ENCODE measurements at places on chromosomes 11 and 22. TPM values are rescaled to one million over a fixed set of nuclear protein-coding genes. Genes with fewer than 3 reads are reported as not detected.
A peak's percentile ranks its signal among the peaks of the same experiment; 100 is the strongest.

DNA sequence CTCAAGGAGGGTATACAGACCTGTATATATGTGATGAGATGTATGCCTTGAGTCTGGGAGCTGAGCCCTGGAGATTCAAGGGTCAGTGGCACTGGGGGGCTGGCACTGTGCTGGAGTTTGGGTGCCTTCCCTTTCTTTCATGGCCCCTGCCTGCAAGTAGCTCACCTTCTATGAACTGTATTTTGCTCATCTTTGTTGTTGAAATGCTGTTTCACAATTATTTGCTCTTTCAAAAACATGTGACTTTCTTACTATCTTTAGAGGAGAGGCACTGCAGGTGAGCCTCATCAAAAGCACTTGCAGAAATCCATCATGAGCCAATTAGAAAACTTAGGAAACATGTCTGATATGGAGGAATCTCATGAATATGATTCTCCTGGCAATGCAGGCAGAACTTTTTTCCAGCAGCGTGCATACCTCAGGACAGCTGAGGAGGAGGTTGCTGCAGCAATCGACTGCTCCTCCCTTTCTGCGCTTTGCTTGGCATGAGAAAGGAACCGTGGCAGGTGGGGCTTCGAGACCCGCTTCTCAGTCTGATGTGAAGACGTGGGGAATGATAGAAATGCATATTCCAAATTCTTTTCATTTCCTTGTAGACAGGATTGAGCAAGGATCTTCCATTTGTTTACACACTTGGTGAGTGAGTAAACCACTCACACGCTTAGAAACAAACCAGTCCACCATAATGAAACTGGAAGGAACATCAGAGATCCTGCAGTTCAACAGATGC is 178.4 kb upstream of the E2F8 start:
- no peaks in the 10 kb centered on the region for H3K4me1 ChIP-seq
- H3K4me3 ChIP-seq: no peak overlapping the region
- no peak overlapping the region for H3K27ac ChIP-seq
- H3K27me3 ChIP-seq: no peaks in the 10 kb centered on the region
- DNase-seq: no peak

GRCh38 chr11:24598641-24599040 is 101.8 kb downstream of the LUZP2 start:
- no peak overlapping the region for H3K27ac ChIP-seq
- H3K4me3 ChIP-seq: no peak overlapping the region
- no peaks in the 10 kb centered on the region for H3K4me1 ChIP-seq
- no peaks in the 10 kb centered on the region for H3K27me3 ChIP-seq
- no peaks in the 10 kb centered on the region for H3K36me3 ChIP-seq

- peaks cover 4% of the 10 kb centered on the region for H3K36me3 ChIP-seq
- no peaks in the 10 kb centered on the region for H3K4me1 ChIP-seq
- no peak overlapping the region for H3K4me3 ChIP-seq
- no peak overlapping the region for H3K27ac ChIP-seq
These were observed 115.3 kb upstream of the SESN3 start for GRCh38 chr11:95346265-95346664.

- peaks cover 5% of the 10 kb centered on the region for H3K4me1 ChIP-seq
- DNase-seq: no peak
- no peaks in the 10 kb centered on the region for H3K27me3 ChIP-seq
- no peak overlapping the region for H3K4me3 ChIP-seq
- peaks cover 82% of the 10 kb centered on the region for H3K36me3 ChIP-seq
These were observed 18.8 kb upstream of the ST3GAL4 start for GRCh38 chr11:126336671-126337101.

DNA sequence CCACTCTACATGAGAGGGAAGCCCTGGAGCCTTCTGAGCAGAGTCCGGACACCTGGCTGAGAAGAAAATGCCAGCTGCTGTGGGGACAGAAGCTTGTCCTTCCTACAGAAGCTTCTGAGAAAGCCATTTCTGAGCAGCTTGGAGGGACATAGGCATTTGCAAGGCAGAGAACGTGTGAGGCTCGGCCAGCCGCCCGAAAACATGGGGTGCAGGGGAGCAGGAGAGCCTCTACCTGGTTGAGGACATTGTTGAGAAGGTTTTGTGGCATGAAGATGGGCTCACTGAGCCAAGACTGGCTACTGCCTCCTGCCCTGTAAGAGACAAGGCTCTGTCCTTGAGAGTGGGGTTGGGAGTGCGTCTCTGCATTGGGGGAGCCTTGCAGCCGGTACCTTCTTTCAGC is 25.3 kb downstream of the SAMM50 start:
- no peaks in the 10 kb centered on the region for H3K27me3 ChIP-seq
- DNase-seq: no peak
- H3K4me3 ChIP-seq: no peak overlapping the region

DNA sequence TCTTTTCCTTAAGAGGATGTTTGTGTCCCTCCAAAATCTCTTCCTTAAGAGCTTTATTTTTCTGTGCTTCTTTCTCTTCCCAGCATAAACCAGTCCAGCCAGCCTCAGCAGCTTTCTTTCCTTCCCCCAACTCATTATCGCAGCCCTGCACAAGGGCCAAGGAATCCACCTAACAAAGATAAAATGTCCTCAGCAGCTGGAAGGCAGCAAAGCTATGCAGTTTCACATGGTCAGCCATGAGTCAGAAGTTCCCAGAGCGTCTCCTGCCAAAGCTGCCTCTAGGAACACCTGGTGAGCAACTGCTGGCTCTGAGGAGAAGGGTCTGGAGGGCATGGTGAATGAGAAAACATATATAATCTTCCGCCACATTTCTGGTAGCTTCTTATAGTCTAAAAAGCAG is 45.3 kb upstream of the HMGXB4 start:
- no peaks in the 10 kb centered on the region for H3K4me1 ChIP-seq
- peaks cover 21% of the 10 kb centered on the region for H3K27me3 ChIP-seq
- no peaks in the 10 kb centered on the region for H3K36me3 ChIP-seq
- no peak overlapping the region for H3K4me3 ChIP-seq

- H3K4me3 ChIP-seq: no peak overlapping the region
- DNase-seq: no peak
- no peaks in the 10 kb centered on the region for H3K4me1 ChIP-seq
- H3K27ac ChIP-seq: no peak overlapping the region
These were observed 879.9 kb upstream of the TENM4 start for GRCh38 chr11:80320765-80321164.

DNA sequence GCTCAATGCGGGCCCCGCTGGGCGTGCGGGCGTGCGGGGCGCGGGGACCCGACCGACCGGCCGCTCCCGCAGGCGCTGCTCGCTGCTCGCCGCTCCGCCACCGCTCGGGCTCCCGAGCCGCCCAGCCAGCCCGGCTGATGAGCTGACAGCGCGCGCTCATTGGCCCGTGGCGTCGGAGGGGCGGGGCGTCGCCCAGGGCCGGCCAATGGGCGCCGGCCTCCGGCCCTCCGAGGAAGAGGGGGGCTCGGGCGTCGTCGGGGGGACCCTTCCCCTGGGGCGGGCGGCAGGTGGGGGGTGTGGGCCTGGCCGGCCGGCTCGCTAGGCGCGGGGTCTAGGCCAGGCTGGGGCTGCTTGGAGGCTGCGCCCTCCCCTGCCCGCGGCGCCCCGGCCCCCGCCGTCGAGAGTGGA is at the start of gene SCUBE1:
Gene SCUBE1, minus strand, starts transcription at position 111 of the 408 bp plus-strand sequence. CDS start 111 bp downstream, outside the sequence.
- DNase-seq: peak; percentile 42
- no peaks in the 10 kb centered on the region for H3K36me3 ChIP-seq
- peak within 1 kb of the TSS; percentile 44 for H3K4me3 ChIP-seq
- H3K27me3 ChIP-seq: peaks cover 43% of the 10 kb centered on the region

GRCh38 chr11:61534025-61534932 is 25.7 kb downstream of the LRRC10B start:
- no peak for DNase-seq
- H3K36me3 ChIP-seq: no peaks in the 10 kb centered on the region
- H3K4me1 ChIP-seq: no peaks in the 10 kb centered on the region
- peaks cover 8% of the 10 kb centered on the region for H3K27me3 ChIP-seq
- H3K27ac ChIP-seq: no peak overlapping the region

DNA sequence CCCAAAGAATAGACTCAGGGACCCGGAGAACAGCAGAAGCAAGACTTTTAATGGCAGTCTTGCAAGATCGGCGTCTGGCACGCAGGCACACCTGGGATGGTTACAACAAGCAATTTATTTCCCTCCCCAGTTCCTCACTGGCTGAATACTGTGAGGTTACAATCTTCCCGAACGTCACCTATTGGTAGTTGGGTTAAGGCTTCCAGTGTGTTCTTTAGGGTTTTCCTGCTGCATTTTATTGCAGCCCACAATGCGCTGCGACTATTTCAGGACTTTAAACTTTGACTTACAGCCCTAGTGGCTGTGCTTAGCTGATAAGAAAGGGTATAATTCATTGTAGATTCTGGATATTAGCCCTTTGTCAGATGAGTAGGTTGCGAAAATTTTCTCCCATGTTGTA is 11.5 kb upstream of the TRIM68 start:
- DNase-seq: no peak
- H3K36me3 ChIP-seq: no peaks in the 10 kb centered on the region
- no peak overlapping the region for H3K27ac ChIP-seq
- H3K4me1 ChIP-seq: no peaks in the 10 kb centered on the region
- no peak overlapping the region for H3K4me3 ChIP-seq

DNA sequence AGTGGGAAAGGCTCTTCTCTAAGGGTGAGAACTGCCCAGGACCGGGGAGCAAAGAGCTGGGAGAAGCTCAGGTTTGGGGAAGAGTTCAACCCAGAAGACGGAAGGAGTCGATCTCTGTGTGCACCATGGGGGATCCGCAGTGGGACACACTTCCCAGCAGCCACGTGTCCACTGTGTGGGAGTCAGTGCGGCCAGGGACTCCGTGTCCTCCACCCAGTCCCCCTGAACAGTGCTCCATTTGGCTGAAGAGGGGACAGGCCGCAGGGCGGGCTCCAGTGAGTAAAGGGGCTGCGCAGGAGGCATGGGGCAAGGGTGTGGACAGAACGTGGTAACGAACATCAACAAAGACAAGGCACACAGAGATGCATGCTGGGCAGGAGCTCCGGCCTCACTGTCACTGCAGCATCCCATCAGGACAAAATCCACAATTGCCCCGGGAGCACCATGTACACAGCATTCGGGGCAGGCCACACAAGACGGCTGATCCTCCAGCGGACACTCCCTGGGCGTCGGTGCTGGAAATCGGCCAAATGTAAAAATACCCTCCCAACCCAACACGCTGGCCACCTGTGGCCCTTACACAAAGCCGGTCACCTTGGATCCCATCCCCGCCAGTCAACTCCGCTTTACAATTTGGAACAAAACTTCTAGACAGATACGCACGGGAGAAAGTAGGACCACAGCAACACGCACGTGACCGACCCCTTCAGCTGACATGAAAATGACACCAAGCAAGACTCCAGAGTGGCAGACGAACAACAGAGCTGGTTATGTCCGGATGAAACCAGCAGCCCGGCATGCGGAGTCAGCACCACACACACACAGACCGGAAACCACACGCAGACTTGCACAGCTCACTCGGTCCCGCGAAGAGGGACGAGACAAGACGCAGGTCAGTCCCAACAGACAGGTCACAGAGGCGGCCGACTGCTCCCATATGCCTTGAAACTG is 366.8 kb downstream of the SHANK2 start:
- H3K4me3 ChIP-seq: no peak overlapping the region
- no peak for DNase-seq
- no peaks in the 10 kb centered on the region for H3K36me3 ChIP-seq
- no peak overlapping the region for H3K27ac ChIP-seq
- H3K27me3 ChIP-seq: peaks cover 2% of the 10 kb centered on the region
- no peaks in the 10 kb centered on the region for H3K4me1 ChIP-seq

GRCh38 chr11:106457727-106458126 is 380.3 kb downstream of the AASDHPPT start:
- H3K4me1 ChIP-seq: no peaks in the 10 kb centered on the region
- no peaks in the 10 kb centered on the region for H3K36me3 ChIP-seq
- H3K27ac ChIP-seq: no peak overlapping the region
- DNase-seq: no peak
- no peaks in the 10 kb centered on the region for H3K27me3 ChIP-seq

DNA sequence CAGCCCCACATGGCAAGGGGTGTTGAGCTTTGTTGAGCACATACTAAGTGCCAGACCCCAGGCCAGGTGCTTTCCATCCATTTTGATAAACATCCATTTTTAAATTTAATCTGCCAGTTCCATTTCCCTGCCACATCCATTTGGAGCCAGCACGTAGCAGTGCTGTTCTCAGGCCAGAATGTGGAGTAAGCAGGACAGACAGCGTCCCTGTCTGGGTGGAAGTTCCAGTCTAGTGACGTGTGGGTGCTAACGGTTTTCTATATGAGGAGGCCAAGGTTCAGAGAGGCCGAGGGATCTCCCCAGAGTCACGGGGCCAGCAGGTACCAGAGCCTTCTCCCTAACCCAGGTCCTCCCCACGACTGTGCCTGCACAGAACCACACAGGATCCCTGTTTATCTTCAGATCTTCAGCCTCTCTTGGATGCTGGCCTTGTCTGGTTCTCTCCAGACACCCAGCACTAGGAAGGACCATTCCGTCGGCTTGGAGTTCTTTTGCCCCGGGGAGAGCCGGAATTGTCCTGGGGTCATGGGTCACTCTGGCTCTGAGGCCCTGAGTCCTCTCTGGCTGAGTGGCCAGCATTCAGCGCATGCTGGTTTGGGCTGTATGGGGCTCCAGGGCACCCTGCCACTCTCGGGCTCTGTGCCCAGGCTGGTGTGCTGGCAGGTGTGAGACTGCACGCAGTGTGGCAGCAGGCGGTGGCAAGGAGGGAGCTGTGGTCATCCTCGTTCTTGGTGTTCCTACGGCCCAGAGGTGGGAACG is 63.6 kb upstream of the PPARA start:
- H3K27ac ChIP-seq: no peak overlapping the region
- no peaks in the 10 kb centered on the region for H3K27me3 ChIP-seq
- H3K36me3 ChIP-seq: peaks cover 7% of the 10 kb centered on the region

GRCh38 chr11:44755556-44756523 is 29.1 kb downstream of the TSPAN18 start:
- H3K4me3 ChIP-seq: no peak overlapping the region
- no peak overlapping the region for H3K27ac ChIP-seq
- H3K36me3 ChIP-seq: peaks cover 3% of the 10 kb centered on the region

DNA sequence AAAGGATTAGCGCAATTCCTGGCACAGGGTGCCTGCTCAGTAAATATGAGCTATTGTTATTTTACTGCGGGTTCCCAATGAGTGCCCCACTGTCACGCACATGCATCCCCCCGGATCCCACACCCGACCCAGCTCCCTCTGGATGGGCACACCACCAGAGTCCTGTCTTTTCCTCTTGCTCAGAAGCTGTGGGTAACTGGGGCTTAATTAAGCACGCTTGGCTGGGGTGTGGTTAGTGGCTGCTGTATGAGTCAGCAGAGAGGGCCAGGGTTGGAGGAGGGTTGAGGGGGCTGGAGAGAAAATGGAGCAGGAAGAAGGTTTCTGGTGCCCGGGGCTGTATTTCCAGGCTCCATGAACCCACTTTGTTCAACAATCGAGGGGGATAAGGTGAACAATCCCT is 30.3 kb upstream of the NECTIN1 start:
- no peaks in the 10 kb centered on the region for H3K36me3 ChIP-seq
- H3K4me1 ChIP-seq: no peaks in the 10 kb centered on the region
- DNase-seq: no peak
- H3K27ac ChIP-seq: no peak overlapping the region
- H3K27me3 ChIP-seq: peaks cover 11% of the 10 kb centered on the region

Gene SLN
- total RNA-seq: not detected

Gene GUCY1A2
- 0.07 TPM for total RNA-seq

Gene MAP6
- total RNA-seq: 0.40 TPM

Gene ABTB2
- total RNA-seq: 68.6 TPM

Gene SPON1
- not detected for total RNA-seq

Gene CBLIF
- total RNA-seq: not detected

Data from activated B cell treated with CpG ODN at 0.5 μM for 24 hours (primary cell).